Stimulated activated CD8-positive, alpha-beta memory T cell treated with anti-CD3 and anti-CD28 coated beads, Interleukin-4, amount 100 ng/mL, for 48 hours (primary cell): ENCODE measurements at places on chromosomes 13 and 19.
A peak's percentile ranks its signal among the peaks of the same experiment; 100 is the strongest.

DNA sequence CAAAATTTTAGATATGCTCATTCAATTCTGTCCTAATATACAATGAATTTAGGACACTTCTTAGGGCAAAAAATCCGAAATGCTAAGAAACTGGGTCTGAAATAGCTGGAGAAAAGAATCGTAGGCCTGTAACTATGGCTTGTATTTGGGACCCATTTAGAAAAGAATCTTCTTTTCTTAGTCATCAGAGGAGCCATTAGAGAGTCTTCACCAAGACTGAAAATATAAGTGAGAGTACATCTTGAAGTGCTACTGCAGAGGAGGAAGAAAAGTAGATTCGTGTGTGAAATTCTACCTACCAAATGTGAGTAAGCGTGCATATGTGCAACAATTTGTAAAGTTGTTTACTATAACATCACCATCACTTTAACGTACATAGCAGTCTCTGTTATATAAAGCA lies 8.8 kb upstream of the DACH1 start:
- DNase-seq: no peak

GRCh38 chr19:7526059-7526929 lies 3.9 kb downstream of the MCOLN1 start:
- DNase-seq: no peak

- DNase-seq: no peak
Observed at GRCh38 chr19:40445780-40446262, 1.7 kb upstream of the SERTAD3 start.

DNA sequence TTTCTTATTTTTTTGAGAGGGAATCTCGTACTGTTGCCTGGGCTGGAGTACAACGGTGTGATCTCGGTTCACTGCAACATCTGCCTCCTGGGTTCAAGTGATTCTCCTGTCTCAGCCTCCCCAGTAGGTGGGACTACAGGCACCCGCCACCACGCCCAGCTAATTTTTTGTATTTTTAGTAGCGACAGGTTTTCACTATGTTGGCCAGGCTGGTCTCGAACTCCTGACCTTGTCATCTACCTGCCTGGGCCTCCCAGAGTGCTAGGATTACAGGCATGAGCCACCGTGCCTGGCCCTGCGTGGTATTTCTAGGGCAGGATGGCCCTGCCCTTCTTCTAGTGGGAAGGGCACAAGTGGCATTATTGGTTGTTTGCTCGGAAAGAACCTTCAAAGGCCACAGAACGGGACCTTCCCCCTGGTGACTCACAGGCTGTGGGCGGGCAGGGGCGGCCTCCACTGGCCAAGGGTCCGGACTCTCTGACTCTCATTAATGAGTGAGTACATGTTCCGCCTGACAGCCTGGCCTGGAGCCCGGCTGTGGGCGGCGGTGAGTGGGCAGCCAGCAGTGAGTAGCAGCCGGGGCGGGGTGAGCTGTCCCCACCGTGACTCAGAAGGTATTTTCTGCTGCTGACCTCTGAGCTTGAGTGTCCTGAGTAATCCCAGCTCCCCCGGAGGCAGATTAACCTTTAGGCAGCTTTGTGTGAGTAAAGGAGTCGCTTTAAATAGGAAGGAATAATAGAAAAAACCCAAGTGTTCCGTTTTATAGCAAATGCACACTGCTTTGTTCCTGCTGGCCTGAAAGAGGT lies 5.1 kb downstream of the DOT1L start:
- peak; percentile 90 for DNase-seq

DNA sequence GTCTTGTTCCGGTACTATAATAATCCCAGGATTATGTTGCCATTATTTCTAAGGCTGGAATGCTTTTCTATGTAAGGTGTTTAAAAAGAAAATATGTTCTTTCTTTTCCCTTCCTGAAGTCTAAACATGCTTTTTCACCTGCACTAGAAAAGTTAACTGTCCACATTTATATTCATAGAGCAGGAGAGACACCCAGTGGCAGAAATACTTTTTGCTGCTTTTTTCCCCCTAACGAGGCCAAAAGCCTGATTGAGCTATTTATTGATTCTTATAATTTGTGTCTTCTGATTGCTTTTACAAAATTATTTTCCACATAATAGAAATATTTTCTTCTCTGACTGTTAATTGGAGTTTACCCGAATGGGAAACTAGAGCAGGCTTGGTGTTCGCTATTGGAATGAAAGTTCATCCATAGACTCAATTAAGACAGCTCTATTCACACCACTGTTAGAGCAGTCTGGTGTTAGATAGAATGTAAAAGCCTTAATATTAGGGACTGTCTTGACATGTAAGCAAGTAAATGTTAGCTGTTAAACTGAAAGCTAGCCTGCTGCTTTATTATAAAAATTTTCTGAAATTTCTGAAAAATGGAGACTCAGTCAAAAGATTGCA lies 15.8 kb downstream of the GPR180 start:
- DNase-seq: no peak

DNA sequence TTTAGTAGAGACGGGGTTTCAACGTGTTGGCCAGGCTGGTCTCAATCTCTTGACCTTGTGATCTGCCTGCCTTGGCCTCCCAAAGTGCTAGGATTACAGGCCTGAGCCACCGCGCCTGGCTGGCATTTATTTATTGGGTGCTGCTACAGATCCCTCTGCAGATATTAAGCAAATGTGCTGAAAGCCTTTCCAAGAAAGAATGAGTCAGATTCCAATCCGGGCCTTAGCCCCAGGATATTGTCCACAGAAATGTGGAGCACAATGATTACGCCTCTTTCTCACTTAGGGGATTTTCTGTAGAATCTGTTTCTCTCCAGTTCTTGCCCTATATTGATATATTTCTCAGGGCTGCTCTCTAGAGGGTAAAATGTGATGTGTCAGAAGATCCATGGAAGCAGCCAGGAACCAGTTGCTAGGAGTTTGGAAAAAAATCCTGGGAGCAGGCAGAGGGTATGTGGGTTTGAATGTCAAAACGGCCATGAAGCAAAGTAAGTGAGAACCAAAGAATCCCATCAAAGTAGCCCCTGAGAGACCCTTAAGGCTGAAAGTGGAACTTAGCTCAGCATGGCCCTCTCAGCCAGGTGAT lies 24.8 kb upstream of the IGFL4 start:
- no peak for DNase-seq

DNA sequence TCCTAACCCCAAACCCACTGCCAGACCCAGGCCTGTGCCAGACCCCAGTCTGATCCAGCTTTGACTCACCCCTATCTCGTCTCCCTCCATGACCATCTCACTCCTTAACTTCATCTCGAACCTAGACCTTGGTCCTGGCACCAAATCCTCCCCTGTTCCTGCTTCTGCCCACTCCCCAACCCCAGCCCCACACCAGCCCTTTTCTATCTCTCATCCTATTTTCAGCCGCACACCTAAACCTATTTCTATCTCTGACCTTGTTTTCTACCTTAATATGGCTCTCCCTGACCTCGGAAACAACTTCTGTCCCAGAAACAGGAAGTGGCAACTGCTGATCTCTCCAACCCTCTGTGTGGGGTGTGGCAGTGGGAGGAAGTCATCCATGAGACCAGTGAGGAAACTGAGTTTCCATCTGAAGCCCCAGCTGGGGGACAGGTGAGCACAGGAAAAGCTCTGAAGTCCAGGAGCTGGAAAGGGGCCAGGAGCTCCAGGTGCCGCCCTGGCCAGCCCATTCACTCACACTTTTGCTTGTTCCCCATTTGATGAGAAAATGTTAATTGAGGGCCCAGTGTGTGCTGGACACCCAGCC lies 13.7 kb downstream of the PTH2 start:
- no peak for DNase-seq

DNA sequence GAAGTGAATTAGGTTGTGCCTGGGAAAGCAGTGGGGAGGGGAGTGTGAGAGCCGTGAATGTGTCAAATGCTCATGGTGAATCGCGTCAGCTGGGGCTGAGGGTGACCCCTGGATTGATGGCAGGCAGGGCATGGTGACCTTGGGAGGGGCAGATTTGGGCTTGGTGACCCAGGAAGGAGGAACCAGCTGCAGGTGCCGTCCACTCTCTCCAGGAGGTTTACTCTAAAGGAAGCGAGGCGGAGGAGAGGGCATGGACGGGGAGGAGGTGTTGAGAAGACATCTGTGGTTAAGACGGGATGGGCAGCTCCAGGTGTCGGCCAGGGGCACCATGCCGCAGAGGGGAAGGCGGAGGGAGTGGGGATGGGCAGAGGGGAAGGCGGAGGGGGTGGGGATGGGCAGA lies 28.7 kb downstream of the TMEM255B start:
- no peak for DNase-seq

DNA sequence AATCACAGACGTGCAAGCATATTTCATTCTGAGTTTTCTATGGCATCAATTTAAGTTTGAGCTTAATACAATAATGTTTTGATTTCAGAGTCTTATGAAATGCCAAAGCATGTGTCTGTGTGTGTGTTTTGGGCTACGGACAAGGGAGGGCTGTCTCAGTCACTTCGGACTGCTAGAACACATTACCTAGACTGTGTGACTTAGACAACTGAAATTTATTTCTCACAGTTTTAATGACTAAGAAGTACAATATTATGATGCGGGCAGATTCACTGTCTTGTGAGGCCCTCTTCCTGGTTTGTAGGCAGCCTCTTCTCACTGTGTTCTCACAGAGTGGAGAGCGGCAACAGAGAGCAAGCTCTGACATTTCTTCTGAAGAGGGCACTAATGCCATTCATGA lies 1202.0 kb downstream of the EFNB2 start:
- no peak for DNase-seq

DNA sequence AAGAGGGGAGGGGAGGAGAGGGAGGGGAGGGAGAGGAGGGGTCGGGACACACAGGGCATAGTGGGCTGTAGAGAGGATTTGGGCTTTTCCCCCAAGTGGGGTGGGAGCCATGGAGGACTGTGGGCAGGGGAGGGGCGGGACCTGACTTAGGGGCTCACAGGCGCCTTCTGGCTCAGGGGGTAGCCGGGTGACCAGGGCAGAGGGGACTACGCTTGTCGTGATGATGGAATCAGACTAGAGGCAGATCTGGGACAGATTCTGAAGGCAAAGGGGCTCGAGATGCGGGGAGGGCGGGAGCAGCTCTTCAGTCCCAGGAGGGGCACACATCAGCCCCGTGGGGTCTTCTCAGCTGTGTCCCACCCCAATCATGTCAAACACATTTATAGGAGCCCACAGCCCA lies 13.5 kb downstream of the NDUFA11 start:
- no peak for DNase-seq

- DNase-seq: no peak
Observed at GRCh38 chr13:37412241-37412921, 186.2 kb downstream of the POSTN start.

- DNase-seq: no peak
Observed at GRCh38 chr19:38013913-38014580, 107.0 kb downstream of the SIPA1L3 start.

GRCh38 chr19:19215792-19216191 lies 4.0 kb downstream of the NCAN start:
- no peak for DNase-seq

DNA sequence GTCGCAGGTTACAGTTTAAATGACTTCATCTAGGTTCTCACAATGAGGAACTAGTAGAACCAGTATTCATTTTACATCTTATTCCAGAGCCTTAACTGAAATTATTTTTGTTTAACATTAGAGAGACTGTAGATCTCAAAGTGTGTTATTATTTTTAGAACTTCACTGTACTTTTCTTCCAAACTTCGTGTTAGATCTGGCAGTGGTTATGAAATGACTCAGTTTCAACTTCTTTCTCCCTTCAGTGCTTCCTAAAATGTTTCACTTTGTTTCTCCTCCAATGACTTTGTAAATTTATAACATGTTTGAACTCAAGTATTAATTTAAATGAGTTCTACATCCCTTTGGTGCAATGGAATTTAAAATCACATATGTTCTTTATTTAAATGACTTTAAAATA lies 139.3 kb downstream of the PCDH9 start:
- DNase-seq: no peak

DNA sequence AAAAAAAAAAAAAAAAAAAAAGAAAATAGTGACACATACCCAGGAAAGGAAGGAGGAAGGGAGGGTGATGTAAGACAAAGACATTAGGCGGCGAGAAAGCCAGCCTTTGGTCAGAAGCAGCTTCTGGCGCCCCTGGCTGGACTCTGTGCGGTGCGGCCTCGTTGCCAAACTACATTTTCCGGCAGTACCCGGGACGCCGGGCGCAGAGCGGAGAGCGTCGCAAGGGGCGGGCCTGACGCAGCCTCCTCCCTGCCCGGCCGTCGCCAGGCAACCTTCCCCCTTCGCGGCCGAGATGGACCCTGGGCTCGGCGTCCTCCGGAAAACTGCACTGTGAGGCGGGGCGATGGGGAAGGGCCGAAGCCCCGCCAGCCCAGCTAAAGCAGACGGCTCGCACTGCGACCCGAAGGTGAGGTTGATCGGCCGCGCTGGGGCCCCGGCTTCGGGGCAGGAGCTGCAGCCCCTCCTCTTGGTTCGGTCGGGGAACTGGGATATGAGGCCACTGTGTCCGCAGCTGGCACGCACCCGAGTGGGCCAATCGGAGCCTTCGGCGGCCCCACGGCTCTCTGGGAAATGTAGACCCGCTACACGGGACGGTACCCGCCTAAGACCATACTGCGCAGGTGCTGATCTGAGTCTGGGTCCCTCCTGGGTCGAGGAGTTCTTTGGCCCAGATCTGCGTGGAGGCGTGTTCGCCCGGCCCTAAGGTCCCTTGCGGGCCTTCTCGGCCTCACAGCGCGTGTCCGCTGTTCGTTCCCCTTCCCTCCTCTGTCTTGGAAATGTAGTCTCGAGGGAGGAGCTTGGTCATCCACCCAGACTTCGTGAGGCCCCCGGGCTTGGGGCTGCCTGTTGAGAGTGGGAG lies 2.3 kb upstream of the MZF1 start:
- peak; percentile 88 for DNase-seq

- no peak for DNase-seq
Observed at GRCh38 chr13:30618186-30618929, 638 bp downstream of the USPL1 start.

- peak; percentile 70 for DNase-seq
Observed at GRCh38 chr19:2478756-2479555, 3.0 kb downstream of the GADD45B start.
